ENCODE measurements at places on chromosomes 7 and 10.

- no peak for DNase-seq
These were observed 281.8 kb downstream of the POU6F2 start for GRCh38 chr7:39259391-39260003.

DNA sequence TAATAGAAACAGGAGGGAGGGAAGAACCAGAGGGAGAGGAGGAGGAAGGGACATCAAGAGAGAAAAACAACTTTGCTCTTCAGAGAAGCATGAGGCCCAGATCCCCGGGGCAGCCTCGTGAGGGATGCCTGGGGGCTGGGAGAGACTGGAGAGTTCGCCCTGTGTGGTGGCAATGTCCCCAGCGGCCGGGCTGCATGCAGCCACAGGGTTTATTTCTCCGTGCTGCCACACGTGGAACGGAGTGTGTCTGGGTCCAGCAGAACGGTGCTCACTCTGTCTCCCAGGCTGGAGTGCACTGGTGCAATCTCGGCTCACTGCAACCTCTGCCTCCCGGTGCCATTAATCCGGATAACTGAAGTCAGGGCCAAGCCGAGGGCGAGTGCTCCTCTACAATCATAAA is 257.7 kb downstream of the ACTR3B start:
- no peak for DNase-seq

DNA sequence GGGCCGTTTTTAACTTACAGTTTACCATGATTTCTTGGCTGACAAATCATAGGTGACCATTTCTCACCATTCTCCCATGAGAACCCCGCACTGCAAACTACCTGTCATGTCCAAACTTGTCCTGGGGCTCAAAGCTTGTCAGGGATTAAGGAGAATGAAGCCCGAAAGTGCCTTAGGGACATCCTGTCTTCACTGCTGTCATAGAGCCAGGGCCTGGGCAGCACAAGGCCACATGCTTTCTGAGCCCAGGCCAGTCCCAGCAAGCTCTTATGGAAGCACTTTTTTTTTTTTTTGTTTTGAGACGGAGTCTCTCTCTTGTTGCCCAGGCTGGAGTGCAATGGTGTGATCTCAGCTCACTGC is 33.9 kb downstream of the CCM2 start:
- DNase-seq: no peak

DNA sequence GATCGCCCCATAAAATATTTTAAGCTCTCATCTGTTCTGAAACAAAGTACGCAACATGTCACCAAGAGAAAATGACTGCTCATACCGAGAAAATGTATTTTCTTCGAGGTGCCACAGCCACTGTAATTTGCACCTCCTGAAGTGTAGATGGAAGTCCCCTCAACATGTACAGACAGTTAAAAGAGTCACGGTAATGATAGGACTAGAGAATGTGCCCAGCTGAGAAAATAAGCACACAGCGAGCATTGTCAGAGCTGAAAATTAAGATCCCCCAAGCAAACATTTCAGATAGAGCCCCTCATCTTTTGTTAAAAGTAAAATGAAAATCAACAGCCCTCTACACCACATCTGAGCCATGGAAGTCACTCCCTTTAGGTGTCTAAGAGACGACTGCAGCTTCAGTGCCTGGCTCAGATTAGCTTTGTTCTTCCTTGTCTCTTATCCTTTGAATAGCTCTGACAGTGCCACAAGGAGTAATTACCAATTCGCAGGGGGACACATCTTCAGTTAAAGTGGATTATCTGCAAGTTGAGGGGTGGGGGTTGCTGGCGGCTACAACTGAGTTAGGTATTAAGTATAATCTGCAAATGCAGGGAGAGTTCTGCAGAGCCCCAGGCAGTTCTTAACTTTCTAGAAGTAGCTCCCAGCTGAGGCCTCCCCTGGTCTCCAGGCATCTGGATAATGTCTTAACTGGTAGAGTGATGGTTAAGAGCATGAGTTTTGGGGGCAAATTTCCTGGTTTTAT is 222.7 kb upstream of the C7orf33 start:
- DNase-seq: no peak

DNA sequence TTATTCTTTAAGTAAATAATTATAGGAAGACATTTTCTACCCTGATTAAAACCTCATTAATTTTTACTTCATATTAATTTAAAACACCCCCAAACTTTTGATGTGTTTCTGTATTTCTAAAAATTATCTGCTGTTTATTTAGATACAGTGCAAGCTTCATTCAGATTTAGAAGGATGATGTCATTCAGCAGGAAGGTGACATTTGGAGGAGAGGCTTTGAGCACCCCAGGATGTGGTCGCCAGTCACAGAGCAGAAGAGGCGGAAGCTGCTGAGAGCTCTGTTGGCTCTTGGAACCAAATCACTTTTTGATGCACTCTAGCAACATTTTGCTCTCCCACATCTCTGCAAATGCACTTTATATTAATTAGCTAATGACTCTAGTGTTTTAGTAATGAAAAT is 233.9 kb upstream of the CACNA2D1 start:
- DNase-seq: no peak

Measured in NCI-H2171 (cell line).